ENCODE measurements at places on chromosomes 13 and 19. TPM values are rescaled to one million over a fixed set of nuclear protein-coding genes. Genes with fewer than 3 reads are reported as not detected.

DNA sequence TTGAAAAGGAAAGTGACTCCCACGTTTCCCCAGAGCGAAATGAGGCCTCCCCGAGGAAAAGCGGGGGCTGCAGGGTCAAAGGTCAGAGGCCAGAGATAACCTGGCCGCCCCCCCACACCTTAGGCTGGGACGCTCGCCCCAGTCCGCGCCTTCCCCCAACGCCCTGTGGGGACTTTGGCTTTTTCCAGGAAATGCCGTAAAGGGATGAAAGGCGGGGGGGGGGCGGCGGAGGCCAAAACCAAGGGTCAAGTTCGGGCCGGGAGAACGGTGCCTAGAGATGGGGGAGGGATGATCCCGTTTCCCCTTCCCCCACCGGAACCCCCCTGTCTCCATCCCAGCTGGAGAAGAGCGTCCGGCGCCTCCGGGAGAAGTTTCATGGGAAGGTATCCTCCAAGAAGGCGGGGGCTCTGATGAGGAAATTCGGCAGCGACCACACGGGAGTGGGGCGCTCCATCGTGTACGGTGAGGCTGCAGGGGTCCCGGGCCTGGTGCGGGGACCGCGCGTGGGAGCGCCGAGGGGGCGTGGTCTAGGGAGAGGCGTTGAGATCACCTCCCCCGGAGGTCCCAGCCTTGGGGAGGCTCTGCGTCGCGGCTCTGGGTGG, 575 bp downstream of the SHFL start:
- H3K4me1 ChIP-seq = peaks cover 9% of the 10 kb centered on the region
- peaks cover 2% of the 10 kb centered on the region for H3K27me3 ChIP-seq
- peaks cover 9% of the 10 kb centered on the region for H3K36me3 ChIP-seq
- peak; percentile 20 for DNase-seq
- peak overlapping the region; percentile 66 for H3K27ac ChIP-seq

DNA sequence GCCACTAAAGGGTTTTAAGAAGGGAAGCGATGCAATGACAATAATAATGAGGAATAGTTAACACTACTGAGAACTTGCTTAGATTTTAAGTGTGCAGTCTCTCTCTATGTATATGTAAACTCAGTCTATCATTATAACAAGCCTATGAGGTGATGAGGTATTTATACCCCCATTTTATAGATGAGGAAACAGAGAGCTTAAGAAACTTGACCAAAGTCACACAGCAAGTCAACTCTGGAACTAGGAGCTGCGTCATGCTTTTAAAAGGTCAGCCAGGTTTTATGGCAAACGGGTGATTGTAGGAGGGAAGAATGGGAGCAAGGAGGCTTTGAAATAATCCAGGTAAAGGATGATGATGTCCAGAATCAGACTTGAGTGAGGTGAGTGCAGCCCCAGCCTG, 103.4 kb downstream of the TM9SF2 start:
- H3K27me3 ChIP-seq = peaks cover 3% of the 10 kb centered on the region
- H3K36me3 ChIP-seq = no peaks in the 10 kb centered on the region
- peak overlapping the region; percentile 21 for H3K4me3 ChIP-seq
- no peak for DNase-seq
- H3K4me1 ChIP-seq = peaks cover 60% of the 10 kb centered on the region

DNA sequence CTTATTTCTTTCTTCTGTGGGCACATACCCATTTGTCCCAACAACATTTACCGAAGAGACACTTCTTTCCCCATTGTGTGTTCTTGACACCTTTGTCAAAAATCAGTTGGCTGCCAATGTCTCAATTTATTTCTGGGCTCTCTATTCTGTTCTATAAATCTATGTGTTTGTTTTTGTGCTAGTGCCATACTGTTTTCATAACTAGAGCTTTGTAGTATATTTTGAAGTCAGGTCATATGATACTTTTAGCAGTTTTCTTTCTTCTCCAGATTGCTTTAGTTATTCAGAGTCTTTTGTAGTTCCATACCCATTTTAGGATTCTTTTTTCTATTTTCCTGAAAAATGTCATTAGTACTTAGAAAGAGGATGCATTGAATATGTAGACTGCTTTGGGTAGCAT, 1276.3 kb downstream of the SLITRK1 start:
- DNase-seq = no peak
- no peak overlapping the region for H3K4me3 ChIP-seq

DNA sequence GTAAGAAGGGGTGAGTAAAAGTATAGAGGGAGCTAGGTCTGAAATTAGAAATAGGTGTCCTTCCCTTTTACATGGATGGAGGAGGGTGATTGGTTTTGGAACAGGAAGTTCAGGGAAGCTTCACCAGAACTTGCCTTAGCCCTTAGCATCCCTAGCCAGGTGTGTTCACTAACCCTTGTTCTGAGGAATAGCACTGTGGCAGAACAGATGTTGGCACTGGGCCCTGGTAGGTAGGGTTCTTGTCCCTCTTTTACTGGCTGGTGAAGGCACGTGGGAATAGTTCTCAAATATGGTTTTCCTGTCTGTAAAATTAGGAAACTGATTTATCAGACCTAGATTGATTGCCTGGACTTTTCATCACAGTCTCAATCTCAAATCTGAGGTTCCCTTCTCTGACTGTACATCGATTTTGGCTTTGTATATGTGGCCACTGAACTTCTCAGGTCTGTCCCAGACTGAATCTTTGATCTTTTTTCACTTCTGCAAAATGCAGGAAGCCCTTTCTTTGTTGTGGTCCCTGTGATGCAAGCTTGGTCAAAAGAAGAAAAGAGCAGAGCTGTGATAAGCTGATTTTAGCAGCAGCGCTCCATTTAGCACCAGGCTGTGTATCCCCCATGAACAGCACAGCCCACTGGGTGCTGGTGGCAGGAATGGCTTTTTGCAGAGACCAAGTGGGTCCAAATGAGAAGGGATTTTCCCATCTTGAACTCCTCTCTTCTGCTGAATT, 86.2 kb upstream of the HTR2A start:
- peak; percentile 15 for DNase-seq
- H3K36me3 ChIP-seq = no peaks in the 10 kb centered on the region
- no peak overlapping the region for H3K27ac ChIP-seq
- peaks cover 13% of the 10 kb centered on the region for H3K4me1 ChIP-seq
- H3K27me3 ChIP-seq = no peaks in the 10 kb centered on the region
- H3K4me3 ChIP-seq = no peak overlapping the region

PSG2 gene
- not detected for polyA plus RNA-seq

NMRK2 gene
- polyA plus RNA-seq = not detected

All from immature natural killer cell (primary cell).